ENCODE measurements at places on chromosomes 7 and 10.
A peak's percentile ranks its signal among the peaks of the same experiment; 100 is the strongest.

DNA sequence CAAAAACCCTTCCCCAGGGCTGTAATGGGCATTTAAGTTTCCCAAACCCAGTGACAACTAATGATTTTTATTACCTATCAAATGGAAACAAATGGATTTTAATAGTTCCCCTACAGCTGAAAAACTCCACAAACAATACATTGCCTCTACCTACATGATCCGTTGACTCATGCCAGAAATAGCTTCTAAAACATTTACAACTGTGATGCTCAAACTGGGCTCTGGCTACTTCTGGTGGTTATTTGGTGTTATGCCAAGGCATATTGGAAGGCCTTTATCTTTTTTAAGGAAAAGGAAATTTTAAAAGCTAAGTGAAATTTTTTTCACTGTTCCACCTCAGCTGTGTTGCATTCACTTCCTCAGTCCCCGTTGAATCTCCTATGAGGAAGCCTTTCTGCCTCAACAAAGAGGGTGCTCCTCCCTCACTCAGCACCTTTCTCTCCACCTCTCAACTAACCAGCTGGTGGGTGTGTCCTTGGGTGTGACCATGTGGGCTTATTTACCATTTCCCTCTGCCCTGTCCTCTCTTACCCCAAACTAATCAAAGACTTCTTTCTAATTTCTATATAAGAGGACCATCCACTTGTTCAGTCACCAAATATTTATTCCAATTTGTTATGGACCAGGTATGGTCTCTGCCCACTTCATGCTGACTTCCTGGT, 82.9 kb downstream of the PRTFDC1 start:
- no peak for DNase-seq

DNA sequence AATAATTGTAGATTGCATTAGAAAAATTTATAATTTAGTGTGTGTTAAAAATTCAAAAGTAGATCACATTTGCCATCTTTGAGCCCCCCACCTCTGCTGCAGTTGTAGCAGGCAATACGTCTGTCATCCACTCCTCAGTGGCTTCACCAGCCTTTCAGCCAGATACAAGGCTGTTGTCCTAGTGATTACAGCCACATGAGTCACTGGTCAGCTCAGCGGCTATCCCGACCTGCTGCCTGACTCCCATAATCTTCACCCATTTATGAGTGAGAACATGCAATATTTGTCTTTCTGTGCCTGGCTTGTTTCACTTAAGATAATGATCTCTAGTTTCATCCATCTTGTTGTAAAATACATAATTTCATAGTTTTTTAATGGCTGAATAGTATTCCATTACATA, 9.2 kb downstream of the OR2A5 start:
- no peak for DNase-seq

GRCh38 chr7:17206349-17206905, 92.0 kb upstream of the AHR start:
- DNase-seq: no peak

DNA sequence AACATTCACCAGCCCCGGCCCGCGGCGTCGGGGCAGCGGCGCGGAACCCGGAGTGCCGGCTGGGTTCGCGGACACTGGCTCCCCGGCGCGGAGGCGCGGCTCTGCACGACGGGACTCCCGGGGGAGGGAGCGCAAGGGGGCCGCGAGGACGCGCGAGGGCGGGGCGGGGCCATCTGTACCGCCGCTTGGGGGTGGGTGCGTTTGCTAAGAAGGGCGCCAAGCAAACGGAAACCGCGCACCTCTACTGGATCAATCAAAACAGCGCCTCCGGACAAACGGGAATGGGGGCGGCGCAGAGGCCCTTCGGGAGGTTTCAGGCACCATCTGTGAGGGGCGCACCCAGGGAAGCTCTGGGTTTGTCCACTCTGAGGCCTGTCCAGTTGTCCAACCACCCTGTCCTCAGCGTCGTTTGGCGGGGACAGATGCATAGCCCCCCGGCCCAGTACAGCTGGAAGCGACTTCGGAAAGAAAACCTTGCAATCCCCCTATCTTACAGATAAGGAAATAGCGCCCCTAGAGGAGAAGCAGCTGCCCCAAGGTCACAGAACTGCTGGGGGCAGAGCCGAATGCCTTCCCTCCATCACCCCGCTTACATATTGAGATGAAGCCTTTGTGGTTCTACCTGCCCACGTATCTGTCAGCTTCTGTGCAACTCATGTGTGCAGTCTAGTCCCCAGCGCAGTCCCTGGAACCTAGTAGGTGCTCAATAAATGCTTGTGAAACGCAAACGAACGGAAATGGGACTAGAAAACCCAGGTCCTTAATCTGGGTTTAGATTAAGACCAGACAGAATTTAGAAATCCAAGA, 10.7 kb upstream of the SLIT1 start:
- peak; percentile 71 for DNase-seq

DNA sequence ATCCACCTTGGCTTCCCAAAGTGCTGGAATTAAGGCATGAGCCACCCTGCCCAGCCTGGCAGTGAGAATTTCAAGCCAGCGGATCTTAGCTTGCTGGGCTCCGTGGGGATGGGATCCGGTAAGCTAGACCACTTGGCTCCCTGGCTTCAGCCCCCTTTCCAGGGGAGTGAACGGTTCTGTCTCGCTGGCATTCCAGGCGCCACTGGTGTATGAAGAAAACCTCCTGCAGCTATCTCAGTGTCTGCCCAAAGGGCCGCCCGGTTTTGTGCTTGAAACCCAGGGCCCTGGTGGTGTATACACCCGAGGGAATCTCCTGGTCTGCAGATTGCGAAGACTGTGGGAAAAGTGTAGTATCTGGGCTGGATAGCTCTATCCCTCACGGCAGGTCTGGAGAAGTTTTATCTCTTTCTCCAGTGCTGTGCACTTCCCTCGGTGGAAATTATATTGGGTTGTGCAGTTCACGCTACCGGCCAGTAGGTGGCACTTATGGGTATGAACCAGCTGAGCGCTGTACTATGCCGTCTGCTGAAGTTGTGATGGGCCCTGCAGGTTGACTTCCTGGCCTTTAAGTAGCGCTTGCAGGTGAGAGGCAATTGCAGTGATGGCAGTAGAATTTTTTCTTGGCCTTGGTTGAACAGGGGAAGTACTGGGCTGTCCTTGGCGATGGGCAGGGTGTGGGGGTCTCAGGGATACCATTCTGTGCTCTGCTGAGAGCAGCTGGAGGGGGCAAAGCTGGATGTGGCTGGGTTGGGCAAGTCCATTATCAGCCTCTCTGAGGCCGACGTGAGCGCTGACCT, 138.0 kb upstream of the MTPN start:
- DNase-seq: no peak

- no peak for DNase-seq
Observed at GRCh38 chr10:34403512-34403911, 411.6 kb downstream of the PARD3 start.

GRCh38 chr7:27166531-27167505, 1.5 kb upstream of the HOXA9 start:
- no peak for DNase-seq

GRCh38 chr10:110487411-110488331, 10.0 kb upstream of the DUSP5 start:
- DNase-seq: peak; percentile 28

DNA sequence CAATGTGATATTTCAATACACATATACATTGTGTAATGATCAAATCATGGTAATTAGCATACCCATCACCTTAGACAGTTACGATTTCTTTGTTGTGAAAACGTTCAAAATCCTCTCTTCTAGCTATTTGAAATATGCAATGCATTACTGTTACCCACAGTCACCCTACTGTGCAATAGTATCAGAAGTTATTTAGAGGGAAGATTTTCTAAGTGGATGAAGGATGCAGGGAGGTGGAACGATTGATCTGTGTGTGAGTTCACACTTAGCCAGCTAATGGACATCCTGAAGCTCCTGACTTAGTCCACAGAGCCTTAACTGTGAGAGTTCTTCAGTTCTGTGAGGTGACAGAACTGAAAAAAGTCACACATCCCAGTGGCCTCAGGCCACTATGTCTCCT, 97.2 kb upstream of the LAMB4 start:
- no peak for DNase-seq

DNA sequence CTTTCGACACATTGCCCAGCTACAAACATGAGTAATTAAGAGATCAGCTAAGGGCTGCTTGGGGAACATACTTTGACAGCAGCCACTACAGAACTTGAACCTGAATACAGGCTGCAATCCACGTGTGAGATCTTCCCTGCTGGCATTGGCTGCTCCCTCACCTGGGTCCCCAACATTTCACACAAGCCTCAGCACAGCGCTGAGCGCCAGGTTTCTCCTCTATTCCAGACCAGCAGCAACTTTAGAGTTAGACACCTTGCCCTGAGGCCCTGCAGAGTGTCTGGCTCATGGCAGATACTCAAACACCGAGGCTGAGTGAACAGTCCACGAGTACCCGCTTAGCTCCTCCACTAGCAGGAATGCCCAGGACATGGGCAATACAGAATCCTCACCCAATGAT, 1.3 kb upstream of the WIPF3 start:
- no peak for DNase-seq

DNA sequence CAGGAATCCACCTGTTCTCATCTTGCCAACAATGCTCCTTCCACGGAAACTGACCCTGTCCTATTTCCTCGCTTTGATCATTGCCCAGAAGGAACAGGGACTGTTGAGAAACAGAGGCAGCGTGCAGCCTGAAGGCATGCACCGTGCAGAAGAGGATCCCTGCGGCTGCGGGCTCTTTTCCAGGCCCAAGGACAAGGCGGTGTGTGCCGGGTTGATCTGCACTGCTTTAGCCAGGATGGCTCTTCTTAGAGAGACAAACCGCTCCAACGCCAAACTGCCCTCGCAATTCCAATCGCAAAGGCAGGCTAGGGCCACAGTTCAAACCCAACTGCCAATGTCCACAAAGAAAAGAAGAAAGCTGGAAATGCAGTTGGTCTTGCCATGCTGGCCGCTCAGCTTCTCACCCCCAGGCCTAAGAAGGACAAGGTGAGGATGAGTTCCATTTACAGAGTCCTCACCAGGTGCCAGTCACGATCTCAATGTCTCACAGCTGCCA, 26.5 kb downstream of the BRI3 start:
- DNase-seq: no peak

- no peak for DNase-seq
Observed at GRCh38 chr10:108000365-108000764, 835.9 kb upstream of the SORCS1 start.

DNA sequence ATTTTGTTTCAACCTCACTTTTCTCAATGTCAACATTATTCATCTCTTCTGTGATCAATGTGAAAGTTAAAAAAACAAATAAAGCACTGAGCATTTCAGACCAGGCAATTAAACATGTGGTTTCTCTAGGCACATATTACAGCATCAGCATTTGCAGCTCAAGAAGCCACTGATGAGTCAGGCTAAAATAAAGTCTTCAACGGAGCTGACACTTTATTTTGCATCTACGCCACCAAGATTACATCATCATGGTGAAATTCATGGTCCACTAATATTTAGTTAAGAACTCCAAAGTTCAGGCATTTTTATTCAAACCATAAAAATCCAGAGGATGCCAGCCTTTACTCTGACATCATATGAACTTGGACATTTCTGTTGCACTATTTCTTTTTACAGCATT, 33.0 kb downstream of the MAGI2 start:
- no peak for DNase-seq

DNA sequence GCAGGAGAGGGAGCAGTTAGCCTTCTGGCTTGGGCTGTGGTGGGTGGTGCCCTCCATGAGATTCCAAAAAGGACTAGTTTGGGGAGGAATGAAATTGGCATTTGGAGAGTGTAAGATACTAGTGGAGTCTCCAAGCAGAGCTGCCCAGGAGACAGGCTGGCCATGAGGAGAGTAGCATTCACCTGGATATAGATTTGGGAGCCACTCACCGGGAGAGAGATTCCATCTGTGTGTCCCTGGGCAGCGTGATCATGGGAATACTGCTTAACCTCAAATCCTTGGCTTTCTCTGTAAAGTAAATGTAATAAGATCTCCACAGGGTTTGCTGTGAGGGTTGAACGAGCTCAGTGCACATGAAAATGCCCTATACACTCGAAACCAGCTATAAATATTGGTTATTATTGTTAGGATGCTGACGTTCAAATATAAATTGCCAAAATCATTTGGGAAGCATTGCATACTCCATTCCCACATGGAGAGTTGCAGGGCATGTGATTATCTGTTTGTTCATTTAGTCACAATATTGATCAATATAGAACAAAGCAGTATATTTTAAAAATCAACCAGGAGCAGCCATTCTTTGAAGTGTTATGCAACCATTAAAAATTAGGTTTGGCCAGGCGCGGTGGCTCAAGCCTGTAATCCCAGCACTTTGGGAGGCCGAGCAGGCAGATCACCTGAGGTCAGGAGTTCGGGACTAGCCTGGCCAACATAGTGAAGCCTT, 143.7 kb downstream of the CUX1 start:
- DNase-seq: no peak

DNA sequence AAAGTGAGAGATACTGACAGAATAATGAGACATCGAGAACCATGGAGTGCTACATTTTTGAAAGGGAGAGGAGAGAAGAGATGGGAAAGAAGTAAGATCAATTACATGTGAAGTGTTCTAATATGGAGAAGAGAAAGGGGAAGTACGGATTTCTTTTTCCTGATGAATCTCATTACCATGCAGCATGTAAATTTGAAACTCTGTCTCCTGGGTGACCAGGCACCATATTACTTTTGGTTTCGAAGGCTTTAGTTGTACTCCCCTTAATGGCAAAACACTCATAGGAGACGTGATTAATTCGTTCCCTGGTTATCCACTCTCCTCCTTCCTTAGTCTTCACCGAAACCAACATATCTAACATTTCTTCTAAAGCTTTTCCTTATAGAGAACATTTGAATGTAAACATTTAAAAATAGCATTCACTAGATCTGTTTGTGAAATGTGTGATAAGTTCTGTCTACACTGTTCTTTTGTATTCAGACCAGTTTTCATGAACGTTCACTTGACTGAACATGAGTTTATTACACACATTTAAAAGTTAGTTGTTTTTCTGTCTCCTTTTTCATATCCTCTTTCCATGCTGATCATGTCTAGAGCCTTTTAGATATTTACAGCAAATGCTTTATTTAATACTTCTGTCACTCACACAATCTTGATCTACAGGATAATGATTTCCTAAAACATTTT, 80.2 kb upstream of the MSRB2 start:
- DNase-seq: no peak

DNA sequence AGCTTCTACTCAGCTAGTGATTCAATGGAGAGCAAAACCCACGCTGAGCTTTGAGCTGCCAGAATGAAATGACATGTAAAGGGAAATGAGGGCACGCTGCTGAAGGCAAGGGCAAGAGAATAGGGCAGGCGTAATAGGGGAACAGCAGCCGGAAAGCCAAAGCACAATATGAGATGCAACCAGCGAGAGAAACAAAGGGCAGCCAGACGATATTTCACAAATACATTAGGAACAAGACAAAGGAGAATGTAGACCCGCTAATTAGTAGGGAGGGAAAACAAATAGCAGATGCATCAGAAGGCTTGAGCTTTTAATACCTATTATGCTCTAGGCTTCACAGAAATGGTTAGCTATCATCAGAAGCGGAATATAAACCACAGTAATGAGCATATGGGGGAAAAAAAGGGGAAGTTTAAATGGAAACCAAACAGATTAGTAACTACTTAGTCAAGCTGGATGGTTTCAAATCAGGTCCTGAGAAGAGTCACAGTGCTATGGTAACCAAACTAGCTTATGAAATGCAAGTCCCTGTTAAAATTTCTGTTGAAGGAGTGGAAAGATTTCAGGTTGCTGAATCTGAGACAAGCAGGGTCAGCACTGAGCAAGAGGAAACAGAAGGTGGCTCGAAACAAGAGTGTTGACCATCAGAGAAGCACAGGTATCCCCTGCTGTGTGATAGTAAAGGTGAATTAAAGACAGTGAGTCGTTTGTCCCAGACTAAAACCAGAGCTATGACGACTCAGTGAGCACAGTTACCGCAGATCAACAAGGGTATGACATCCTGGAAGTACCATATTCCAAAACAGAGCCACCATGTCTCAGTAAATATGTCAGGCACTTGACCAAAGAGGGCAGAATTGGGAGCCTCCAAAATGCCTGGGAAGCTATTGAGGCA, 496.9 kb upstream of the CELF2 start:
- DNase-seq: no peak

All from NCI-H2171 treated with DMSO at 0.1 percent for 48 hours (cell line).